ENCODE measurements at places on chromosomes 5 and 9.

DNA sequence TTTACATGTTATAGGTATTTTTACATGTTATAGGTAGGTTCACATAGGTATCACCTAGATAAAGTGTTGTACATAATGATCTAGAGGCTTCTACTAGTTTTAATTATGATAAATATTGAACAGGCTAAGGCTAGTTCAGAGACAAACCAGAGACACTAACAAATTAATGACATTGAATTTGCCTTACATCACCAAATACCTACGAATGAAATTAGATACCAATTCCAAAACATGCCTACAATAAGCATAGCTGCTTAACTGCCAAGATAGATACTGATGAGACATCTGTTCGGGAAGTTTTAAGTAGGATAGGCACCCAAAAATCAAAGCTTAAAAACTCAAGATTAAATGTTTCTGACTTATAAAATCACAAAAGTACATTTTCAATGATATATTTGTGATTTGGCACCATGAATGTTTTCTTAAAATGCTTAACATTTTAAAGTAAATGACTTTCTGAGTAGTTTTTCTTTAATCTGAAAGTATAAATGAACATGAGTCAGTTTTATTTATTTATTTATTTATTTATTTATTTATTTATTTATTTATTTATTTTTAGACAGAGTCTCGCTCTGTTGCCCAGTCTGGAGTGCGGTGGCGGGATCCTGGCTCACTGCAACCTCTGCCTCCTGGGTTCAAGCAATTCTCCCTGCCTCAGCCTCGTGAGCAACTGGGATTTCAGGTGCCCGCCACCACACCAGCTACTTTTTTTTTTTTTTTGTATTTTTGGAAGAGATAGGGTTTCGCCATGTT is 703.1 kb upstream of the ARRDC3 start:
- DNase-seq: no peak

- DNase-seq: no peak
These were observed 289.9 kb upstream of the ACTBL2 start for GRCh38 chr5:57772512-57772911.

DNA sequence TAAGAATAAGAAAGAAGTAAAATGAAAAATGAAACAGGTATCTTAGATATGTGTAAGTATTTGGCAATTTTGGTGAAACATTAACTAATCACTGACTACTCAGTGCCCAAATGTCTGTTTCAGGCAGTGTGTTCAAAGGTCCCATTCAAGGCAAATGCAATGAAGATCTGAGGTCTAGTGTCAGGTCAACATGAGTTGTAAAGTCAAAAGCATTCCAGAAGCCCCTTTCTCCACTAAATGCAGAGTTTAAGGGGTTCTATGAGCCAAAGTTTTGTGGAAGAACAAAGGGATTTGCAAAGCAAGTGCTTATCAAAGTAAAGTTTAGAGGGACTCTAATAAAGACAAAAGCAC is 71.0 kb upstream of the GPBP1 start:
- DNase-seq: peak; percentile 29

DNA sequence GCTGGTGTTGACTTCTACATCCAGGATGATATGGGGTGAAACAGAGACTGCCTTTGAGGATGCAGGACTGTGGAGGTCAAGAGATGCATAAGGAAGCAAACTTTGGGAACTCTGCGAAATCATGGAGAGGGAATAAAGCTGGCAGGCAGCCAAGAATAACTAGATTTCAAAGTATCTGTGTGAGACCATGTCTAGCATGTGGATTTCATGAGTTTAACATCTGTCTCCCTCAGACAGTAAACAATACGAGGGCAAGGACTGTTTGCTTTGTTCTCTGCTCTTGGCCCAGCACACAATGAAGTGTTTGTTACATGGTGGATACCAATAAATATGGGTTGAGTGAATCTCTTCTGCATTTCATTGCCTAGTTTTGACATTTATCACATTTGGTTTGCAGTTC is 71.3 kb downstream of the RASEF start:
- DNase-seq: no peak

DNA sequence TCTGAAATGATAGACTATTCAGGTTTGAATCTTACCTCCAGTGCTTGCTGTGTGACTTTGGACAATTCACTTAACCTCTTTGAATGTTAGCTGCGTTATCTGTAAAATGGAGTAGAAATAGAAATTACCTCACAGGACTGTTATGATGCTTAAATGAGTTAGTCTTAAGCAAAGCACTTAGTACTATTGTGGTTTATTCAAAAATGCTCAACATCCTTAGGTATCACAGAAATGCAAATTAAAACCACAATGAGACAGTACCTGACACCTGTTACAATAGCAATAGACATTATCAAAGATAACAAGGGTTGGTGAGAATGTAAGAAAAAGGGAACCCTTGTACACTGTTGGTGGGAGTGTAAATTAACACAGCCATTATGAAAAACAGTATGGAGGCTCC is 77.6 kb upstream of the FREM1 start:
- DNase-seq: no peak

DNA sequence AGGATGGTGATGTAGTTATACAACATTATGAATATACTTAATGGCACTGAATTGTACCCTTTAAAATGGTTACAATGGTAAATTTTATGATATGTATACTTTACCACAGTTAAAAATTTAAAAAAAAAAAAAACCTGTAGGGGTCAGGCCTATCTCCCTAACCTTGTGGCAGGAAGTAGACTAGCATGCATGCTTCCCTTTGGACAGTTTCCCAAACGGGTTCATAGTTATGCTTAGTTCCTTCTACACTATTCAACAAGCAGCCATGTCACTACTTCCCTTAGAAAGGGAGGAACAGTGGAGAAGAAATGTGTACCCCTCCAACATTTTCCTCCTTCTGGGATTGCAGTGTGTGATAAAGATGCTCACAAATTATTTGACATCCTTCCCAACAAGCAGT is 32.5 kb downstream of the IDNK start:
- no peak for DNase-seq

- DNase-seq: no peak
These were observed 2.0 kb downstream of the IL31RA start for GRCh38 chr5:55853041-55853670.

- DNase-seq: no peak
These were observed 6.8 kb upstream of the FXN start for GRCh38 chr9:69028754-69029153.

GRCh38 chr9:84556556-84556955 is 113.0 kb upstream of the NTRK2 start:
- DNase-seq: no peak

GRCh38 chr5:143576711-143577484 is 173.4 kb upstream of the NR3C1 start:
- DNase-seq: no peak

GRCh38 chr9:2568689-2569088 is 52.9 kb upstream of the VLDLR start:
- no peak for DNase-seq

DNA sequence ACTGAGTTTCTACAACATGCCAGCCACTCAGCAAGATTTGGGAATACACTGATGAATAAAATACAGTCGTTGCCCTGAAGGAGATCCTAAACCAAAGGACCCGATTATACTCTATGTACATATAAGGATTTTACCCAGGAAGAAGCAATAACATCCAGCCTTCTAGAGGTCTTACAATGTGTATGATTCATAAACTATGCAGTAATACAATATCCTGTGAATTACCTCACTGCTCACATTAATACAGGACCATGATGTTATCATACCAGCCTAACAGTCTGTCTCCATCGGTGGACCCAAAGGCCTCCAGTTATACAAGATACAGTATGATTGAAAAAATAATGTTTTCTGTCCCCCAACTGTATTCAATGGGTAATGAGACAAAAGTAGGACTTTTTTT is 310.5 kb upstream of the TRPM3 start:
- DNase-seq: no peak

DNA sequence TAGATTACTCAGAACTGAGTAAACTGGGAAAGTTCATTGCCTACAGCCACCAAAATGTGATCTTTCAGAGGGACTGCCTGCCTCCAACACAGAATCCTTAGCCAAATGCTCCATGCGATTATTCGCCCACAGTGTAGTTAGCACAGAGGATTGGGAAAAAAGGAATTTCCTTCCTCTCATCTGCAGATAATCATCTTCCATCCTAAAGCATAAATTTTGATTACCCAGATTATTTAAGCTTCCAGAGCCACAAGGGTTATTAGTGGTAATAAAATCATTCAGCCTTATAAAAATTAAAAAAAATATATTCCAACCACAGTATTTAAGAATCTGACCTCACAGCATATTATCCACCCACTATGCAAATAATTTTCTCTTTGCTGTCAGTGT is 285.3 kb upstream of the GRAMD2B start:
- DNase-seq: no peak

GRCh38 chr5:168827636-168828035 is 248.5 kb upstream of the PANK3 start:
- no peak for DNase-seq

GRCh38 chr9:134886413-134886913 is 5.9 kb downstream of the FCN2 start:
- DNase-seq: no peak

DNA sequence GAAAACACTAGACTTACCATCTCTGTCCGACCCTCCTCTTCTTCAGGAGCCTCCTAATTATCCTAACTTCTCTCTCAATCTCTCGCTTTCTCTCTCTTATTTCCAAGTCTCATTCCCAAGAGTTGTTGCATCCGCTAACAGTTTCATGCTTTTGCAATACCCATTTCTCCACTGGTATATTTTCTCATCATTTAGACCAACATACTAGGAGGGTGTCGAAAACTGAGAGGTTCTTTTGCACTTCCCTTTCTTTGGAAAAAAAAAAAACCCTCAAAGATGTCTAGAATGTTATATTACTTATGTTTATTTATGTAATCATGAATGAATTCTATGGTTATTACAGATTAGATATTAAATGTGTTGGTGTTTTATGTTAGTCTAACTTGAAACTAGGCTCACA is 35.9 kb downstream of the SPZ1 start:
- no peak for DNase-seq

DNA sequence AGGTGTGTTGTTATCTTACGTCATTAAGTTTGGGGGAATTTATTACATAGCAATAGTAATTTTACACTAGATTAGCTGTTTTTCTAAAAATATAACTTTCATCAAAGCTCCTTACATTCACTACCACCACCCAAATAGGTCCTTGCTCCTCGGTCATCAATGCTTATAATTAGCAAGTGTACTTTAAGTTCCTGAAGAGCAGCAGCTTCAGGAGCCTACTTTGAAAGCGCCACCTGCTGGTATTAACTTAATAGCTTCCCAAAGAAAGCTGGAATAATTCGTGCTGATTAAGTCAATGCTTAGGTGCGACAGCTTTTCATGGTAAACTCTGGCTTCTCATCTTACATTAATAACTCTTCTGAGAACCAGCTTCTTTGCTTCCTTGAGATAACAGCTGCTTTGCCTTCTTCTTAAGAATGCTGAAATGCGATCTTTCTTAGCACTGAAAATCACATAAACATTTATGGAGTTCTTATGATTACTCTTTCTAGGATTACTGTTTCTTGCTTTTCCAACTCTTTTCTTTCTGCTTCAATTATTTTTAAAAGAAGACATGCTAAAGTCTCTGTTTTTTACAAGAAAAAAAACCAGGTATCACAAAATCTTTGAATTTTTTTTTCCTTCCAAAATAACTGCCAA is 10.0 kb upstream of the C5 start:
- no peak for DNase-seq

DNA sequence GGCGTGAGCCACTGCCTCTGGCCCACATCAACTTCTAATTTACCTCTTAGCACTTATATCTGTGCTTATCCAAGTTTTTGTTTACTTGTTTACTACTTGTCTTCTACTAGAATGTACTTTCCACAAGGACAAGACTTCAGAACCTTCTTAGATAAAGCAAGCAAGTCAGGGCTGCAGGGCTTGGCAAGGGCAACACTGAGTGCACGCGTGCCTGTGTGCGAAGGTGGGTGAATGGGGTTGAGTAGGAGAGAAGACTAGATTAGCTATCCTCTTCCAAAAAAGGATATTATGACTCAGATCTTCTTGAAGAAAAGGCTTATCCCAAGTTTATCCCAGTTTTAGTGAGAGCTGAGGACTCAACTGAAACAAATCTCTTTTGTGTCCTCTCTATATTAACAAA is 19.3 kb downstream of the AK3 start:
- no peak for DNase-seq

GRCh38 chr5:16547200-16547842 is 69.5 kb downstream of the RETREG1 start:
- DNase-seq: no peak

- no peak for DNase-seq
These were observed 510.1 kb upstream of the ADAMTS16 start for GRCh38 chr5:4630031-4630430.

DNA sequence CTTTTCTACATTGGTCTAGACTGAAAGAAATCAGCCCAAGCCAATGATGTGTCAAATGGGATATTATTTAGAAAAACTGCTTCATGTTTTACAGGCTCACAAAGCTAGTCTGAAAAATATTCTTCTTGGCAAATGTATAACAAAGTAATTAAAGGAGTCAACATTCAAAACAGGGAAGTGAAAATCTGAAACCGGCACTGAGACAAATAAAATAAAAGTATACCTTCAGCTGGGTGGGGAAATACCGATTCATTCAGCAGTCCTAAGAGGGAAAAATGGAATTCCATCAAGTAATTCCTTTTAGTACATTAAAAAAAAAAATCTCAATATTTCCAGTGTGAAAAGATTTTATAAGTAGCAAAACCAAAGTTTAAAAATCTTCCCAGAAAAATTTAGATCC is 259.6 kb upstream of the SLC24A2 start:
- no peak for DNase-seq

DNA sequence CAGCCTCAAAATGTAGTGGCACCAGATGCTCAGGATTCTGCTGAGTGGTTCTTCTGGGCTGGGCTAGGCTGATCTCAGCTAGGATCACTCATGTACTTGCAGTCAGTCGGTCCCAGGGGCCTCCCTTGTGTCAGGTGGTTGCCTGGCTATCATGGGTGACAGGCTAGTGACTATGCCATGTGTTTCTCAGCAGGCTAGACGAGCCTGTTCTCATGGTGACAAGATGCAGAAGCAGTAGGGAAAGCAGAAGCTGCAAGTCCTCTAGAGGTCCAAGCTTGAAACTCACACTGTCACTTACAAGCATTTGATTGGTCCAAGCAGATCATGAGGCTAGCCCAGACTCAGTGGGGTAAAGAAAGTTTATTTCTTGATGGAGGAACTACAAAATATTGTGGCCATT is 15.2 kb upstream of the KCNMB1 start:
- DNase-seq: no peak

- DNase-seq: no peak
These were observed 45.5 kb downstream of the FOCAD start for GRCh38 chr9:20729523-20729922.
